ENCODE measurements at places on chromosomes 4 and X.

DNA sequence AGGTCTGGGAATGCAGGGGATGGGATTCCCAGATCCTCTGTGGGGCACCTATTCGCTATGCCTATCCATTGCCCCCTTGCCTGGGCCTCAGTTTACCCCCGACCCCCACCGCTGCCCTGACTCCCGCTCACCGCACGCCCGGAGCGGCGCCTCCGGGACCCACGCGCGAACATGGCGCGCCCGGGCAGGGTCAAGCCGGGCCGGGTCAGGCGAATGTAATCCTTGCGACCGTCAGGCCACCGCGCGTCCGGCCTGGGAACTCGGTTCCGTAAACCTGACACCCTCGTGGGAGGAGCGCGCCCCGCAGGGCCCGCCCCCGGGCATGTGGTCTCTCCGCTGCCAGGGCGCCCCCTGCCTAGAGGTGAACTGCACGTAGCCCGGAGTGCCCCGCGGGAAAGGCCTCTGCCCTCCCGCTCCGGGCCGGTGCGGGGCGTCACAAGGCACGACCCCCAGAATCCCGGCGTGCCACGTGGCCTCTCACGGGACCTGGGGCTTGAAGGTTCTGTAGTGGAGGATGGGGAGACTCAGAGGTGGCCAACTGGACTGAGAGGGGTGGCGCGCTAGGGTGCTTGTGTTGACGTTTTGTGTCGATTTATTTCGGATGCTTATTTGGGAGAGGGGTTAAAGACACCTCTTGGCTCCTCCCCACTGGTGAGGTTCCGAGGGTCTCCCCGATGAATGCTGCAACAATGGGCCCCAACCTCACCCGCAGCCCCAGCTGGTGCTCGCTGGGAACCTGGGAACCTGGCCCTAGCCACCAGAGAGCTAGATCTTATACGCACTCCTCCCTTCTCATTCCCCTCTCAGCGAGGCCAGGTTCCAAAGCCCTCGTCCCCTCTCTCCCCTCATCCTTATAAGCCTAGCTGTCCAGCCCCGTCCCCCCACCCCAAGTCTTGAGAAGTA, at the start of gene PRICKLE3:
PRICKLE3 (minus strand) TSS at position 249 of the 903 bp plus-strand sequence; CDS start at position 173, 76 bp downstream.
- peak; percentile 88 for DNase-seq

GRCh38 chr4:38946919-38947318, 79.3 kb downstream of the FAM114A1 start:
- no peak for DNase-seq

- DNase-seq = no peak
Measured at GRCh38 chrX:17529151-17529745, 154.2 kb downstream of the NHS start.

DNA sequence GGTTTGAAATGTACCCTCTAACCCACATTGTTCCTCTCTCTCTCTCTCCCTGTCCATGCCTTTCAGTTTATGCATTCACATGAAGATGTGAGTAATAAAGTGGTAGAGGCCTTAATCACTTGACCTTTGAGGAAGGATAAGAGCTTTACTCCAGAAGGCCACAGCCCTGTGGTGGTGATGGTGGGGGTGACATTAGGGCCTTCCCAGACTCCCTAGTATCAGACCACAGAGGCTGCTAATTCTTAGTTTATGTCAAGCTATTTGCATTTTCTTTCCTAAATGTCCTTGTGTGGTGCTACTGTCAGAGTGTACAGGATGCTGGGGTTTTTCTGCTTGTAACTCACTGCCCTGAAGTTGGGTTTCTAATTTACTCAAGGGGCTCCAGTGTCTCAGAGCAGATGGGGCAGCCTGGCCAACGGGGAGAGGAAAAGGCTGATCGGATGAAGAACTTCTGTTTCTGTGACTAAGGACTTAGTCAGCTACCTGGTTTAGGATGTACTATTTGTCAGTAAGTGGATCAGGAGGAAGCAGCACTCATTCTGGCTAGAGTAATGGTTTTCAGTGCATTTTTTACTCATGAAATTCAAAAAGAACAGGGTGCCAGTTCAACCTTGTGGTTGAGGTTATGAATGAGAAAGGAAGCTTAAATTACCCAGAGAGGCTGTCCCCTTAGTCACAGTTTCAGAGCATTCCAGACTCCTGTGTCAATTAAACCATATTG, 509.6 kb upstream of the DIPK2B start:
- no peak for DNase-seq

DNA sequence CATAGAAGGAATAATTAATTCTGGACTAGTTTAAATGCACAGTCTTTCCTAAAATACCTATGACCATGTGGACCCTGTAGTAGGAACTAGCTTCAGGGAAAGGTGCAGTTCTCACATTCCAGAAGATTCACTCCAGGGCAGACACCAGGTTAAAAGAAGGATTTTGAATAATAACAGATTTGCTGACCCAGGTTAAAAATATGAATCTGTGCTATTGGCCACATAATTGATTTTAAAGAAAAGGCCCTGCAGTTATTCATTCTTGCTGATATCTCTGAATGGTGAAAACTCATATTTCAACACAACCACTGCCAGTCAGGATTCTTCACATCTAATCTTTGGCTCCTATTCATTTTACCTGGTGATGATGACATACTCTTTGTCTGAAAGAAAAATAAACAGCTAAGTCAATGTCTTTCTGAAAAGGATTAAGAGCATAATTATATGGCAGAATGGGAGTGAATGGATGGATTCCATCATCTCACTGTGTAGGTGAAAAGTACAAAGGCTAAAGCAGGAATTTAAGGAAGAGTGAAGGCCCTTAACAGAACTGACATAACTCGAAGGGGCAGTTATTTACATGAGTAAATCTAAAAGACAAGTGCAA, 432.8 kb downstream of the PDGFC start:
- DNase-seq = no peak

DNA sequence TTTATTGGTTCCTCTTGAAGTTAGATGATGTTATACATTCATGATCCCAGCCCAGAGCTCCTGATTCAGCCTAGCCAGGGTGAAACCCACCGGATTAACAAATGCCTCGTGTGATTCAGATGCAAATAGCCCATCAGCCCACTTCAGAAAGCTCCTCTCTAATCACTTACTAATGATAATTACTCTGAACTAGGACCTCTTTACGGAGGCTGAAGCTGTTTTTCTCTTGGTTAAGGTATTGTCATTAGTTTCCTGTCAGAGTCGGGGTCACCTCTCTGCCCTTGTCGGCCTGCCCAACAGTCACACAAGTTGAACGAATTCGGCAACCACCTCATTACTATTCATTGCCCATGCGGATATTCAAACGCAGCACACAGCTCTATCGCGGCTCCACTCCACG, 36.6 kb downstream of the ZFP42 start:
- no peak for DNase-seq

- no peak for DNase-seq
Measured at GRCh38 chr4:166092797-166093290, 219.8 kb downstream of the TLL1 start.

GRCh38 chrX:118558926-118559325, 63.3 kb downstream of the DOCK11 start:
- DNase-seq = no peak

GRCh38 chr4:107902715-107903114, 28.6 kb upstream of the CYP2U1 start:
- DNase-seq = no peak

DNA sequence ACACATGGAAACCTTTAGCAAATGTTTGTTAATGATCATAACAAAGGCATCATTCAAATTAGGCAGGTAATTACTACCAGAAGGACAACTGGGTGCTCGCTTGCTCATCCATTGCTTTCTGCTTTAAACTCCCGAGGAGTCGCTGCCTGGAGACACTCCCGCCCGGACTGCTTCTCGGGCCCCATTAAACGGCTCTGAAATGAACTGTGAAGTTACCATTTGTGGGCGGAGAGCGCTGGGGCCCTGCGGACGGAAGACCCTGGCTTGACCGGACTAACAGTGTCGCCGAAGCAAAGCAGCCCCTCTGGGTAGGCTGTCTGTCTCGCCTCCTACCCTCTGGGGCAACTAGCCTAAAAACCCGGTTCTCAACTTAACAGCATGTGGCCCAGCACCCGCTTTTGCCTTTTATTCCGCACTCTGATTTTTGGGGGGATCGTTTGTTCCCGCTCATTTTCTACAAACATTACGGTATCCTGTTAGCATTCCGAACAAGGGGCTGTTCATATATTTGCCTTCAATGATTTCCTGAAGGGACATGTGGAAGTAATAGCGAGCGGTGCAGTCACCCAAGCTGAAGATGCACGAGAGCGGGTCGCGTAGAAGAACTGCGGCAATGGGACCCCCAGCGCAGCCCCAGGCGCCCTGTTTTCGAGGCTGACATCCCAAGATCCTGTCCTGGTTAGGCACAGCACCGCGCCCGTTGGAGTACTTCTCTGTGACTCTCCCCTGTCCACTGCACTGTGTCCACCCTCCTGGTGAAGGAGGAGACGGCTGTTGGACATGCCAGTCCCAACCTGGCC, 1.6 kb upstream of the PDGFRA start:
- DNase-seq = no peak

- DNase-seq = no peak
Measured at GRCh38 chrX:20663336-20663735, 396.6 kb upstream of the RPS6KA3 start.

- DNase-seq = no peak
Measured at GRCh38 chrX:34624416-34624815, 32.7 kb downstream of the TMEM47 start.

- no peak for DNase-seq
Measured at GRCh38 chr4:158823461-158823873, 54.6 kb downstream of the FNIP2 start.

DNA sequence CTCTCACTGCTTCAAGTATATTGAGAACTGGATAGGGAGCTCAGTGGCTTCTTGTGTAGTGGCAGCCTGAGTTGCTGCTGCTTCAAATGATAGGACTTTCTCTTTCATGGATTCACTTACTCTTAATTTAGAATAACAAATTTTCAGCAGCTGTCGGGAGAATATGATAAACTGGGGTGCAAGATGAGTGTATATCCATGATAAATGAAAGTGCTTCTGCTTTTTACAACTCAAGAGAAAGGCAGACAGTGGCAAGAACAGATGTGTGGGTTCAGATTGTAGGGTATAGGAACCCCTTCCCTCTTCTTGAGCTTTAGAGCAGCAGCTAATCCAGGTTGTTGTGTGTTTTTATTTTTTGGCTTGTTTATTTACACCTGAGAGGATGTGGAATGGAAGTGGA, 1.0 kb downstream of the SH3BGRL start:
- DNase-seq = no peak

DNA sequence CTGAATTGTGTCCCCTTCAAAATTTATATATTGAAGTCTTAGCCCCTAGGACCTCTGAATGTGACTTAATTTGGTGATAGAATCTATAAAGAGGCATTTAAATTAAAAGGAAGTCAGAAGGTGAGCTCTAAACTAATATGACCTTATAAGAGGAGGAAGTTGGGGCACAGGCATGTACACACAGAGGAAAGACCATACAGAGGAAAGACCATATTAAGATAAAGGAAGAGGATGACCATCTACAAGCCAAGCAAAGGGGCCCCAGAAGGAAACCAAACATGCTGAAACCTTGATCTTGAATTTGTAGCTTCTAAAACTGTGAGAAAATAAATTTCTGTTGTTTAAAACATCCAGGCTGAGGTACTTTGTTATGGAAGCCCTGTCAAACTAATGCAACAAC, 26.9 kb upstream of the CYBB start:
- DNase-seq = no peak
